ENCODE measurements at places on chromosomes 3 and 15.

DNA sequence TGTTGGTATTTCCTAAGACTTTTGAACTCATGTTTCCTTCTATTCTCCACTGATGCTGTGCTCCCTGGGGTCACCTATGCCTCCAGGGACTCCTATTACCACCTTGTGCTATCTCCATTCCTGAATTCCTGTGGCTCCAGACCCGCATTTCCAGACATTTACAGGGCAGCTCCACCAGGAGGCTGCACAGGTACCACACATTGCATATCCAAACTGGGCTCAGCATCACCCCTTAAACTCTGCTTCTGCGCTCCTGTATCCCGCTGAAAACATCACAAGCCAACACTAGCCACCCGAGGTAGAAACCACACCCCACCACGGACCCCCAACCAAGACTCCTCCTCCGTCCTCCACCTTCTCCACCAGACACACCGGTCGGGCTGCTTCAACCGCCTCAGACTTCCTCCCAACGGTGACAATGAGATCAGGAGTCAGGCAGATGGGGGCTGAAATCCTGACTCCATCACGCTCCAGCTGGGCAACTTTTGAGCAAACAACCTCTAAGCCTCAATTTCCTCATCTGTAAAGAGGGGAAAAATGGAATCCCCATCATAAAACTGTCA, 10.4 kb downstream of the TNK2 start:
- DNase-seq: no peak

DNA sequence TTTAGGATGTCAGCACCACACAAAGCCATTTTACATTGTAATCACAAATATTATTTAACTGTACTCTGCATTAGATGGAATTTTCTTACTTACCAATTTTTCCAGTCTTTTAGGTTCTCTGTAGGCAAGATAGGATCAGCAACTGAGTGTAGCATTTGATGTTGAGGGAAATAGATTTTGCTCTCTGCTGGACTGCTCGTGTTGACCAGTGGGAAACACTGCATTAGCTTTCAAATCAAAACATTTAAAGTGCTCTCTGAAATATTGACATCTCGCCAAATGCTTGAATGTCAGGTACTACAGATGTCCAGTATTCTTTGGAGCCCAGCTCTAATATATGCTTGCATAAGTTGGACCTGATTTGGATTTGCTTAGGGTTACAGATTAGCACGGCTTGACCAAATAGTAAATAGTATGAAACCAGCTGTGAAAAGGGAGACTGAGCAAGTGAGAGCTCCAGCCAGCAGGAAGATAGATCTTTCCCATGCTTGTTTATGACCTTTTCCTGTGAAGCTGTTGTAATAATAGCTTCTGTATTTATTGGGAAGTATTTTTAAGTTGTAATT, 29.5 kb downstream of the P2RY14 start:
- DNase-seq: no peak

- no peak for DNase-seq
These were observed 82.4 kb upstream of the PLCL2 start for GRCh38 chr3:16802389-16802788.

DNA sequence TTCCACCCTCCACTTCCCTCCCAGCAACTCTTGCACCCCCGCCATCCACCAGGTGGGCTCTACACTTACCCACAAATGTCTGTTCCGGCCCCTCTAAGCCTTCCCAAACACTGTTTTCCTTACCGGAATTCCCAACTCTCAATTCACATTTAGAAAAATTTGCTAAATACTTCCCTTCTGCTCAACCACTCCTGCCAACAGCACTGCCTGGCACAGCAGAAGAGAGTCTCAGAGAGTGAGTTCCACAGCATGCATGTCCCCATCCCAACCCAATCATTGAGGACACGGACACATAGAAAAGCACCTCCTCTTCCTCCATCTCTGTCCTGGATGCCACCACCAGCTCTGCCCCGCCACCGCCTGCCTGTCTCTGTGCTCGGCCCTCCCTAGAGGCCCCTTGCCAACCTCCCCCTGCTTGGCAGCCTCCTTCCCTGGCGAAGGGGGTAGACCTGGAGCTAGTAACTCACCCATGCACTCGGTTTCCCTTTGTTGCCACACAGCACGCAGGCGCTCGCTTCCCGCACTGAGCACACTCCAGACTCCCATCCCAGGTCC, 66.2 kb upstream of the SLC6A1 start:
- no peak for DNase-seq

DNA sequence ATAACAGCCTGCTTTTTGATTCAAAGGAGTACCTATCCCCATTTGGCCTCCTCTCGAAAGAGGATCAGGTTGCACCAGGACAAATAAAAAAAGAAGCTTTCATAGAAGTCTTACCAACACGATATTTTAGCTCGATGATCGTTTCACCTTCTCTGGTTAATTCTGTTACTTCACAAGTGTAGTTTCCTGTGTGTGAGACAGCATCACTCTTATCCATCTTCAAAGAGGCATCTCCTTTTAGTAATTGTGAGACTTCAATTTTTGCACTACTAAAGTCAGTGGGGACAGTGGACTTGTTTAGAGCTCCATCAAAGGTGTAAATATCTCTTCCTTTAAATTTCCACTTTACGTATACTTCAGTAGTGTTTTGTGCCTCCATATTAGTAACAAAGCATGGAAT, 11.0 kb downstream of the CD47 start:
- DNase-seq: no peak

DNA sequence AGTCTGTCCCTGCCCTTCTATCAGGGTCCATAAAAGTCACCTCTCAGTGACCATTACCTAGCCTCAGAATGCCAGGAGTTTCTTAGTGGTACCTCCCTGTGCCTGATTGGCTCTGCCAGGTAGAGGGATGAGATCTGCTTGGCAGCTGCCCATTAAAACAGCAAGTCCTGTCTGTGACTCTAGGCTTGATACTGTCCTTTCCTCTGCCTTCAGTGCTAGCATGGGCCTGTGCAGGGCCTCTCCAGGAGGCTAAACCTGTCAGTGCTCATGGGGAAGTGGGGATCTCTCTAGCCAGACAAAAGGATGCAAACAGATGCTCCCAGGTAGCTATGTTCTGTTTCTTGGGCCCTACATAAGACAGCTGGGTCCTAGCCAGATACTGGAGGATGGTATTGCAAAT, 10.0 kb upstream of the MANF start:
- no peak for DNase-seq

- DNase-seq: peak; percentile 62
These were observed 698 bp downstream of the IL1RAP start for GRCh38 chr3:190514413-190515153.

DNA sequence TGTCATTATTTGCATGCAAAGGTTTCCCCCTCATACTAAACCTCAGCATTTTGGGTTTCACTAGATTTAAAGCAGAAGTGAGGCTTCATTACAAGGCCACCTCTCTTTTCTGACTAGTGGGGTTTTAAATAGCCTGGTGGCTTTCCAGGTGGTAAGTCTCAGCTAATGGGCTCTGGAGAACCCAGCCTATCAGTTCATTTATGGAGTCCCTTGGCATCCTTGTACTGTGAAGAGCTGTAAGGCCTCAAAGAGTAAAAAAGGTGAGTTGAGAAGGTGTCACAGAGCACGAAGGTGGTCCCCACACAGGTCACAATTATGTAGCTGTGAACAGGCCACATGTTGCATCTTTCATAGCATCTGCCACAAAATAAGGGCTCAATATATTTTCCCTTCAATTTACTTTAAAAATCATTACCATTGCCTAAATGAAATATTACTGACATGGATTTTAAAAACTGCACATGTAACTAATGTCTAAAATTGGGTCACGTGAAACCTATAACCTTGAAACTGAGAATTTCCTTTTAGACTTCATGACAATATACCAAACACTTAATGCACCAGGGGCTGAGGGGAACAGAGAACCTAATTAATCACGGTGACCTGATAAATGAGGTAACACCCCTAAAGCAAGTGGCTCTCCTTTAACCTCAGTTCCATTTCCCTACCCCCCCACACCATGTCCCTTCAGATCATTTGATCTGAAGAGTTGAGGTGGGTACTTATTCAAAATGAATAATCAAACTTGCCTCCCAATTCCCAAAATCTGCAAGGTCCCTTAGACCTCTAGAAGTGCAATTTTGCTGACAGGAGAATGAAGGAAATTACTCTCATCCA, 1.3 kb downstream of the NGLY1 start:
- no peak for DNase-seq

DNA sequence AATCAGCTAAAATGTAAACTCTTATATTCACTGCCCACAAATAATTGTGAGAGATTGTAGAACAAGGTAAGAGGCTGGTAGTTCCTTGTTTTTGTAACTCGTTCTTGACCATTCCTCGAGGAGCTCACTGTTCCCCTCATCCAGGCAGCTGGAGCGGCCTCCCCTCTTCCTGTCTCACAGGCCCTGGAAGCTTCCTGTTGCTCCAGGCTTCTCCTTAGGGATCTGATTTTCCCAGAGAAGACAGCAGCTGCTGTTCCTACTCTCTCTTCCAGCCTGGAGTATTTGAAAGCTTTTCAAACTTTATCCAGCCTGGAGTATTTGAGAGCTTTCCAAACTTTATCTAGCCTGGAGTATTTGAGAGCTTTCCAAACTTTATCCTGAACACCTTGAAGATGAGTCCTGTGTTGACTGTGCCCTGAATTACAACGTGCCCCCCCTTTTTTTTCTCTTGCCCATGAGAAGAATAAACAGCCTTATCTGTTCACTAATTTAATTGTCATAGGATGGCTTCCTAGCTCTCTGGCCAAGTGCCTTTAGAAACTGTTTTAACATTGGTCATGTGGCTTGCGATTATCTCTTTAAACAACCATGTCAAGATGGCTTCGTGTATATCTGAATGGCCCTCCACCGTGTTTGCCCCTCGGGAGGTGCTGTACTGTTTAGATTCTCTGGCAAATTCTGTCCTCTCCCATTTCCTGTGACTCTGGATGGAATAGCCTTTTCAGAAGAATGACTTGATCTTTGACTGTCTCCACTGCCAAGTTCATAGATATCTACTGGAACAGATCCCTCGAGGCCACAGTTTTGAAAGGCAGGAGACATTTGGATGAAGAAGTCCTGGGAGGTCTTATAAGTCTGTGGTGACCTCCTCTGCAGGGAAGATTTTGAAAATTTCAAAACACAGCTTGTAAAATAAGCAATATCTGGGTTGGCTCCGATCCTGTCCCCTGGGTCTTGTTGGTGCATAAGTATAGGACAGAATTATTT, 4.8 kb downstream of the ADAMTSL3 start:
- no peak for DNase-seq

GRCh38 chr3:157127831-157128767, 31.8 kb downstream of the CCNL1 start:
- DNase-seq: peak; percentile 88

GRCh38 chr15:82294061-82294690, 31.6 kb downstream of the SAXO2 start:
- no peak for DNase-seq

DNA sequence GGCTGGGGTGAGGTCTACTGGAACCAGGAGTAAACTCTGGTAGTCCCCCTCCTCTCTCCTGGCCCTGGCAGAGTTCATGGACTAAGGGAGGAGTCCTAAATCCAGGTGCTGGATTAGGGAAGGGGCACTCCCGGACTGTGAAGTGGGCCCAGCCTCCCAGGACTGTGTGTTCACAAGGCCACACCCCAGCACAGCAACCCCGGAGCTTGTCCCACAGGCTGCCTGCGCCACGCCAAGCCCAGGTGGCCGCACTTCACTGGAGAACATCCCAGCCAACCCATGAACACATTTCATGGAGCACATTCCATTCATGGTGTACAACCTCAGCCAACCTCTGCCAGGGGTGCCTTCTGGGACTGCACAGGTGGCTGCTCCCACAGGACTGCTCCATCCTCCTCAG, 8.2 kb downstream of the ARPIN start:
- DNase-seq: no peak

GRCh38 chr3:168088106-168088720, 7.5 kb downstream of the GOLIM4 start:
- no peak for DNase-seq

GRCh38 chr15:96363707-96364106, 33.2 kb downstream of the NR2F2 start:
- no peak for DNase-seq

DNA sequence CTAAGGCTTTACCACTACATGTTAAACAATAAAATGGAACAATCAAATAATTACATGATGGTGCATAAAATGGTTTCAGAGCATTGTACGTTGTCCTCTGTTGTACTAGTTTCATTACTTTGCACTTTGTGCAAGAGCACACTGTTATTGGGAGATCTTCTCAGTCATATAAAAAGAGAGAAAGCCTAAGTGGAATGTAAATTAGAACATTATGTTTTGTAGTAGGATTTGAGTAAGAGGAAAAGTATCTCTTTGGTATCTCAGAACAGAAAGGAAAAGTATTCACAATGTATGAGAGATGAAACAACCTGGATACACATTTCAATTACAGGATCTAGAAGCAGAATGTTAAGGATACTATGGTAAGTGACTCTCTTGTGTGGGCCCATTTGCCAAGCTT, 26.9 kb upstream of the PLSCR2 start:
- no peak for DNase-seq

GRCh38 chr3:142777927-142778326, 54.1 kb downstream of the TRPC1 start:
- no peak for DNase-seq

DNA sequence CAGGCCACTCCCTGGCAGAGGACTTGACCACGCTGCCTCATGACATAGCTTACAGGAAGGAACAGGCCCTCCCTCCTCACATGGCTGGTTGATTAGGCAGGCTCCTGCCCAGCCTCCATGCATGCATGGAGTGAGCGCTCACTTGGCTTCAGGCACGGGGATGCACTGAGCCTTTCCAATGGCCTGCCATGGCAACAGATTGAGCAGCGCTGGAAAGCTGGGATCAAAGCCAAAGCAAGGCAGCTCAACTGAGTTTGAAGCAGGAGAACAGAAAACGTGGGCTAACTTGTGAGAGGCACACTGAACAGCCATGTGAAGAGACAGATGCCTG, 5.9 kb upstream of the GRAMD2A start:
- DNase-seq: peak; percentile 88

DNA sequence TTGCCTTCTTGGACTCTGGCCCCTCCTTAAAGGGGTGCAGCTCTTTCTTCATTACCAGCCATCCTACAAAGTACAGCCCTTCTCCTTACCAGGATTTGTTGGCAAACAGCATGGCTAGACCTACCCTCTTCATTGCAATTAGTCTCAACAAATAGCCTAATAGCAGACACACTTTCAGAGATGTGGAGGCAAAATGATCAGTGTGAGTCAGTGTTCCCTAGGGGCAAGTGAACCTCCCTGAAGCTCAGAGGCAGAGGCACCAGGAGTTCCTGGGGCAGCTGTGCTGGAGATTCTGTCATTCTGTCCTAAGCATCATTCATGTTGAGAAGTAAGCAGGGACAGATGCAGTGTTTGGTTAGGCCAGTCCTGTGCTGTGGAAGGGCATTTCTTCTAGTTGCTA, 14.6 kb upstream of the MECOM start:
- no peak for DNase-seq

DNA sequence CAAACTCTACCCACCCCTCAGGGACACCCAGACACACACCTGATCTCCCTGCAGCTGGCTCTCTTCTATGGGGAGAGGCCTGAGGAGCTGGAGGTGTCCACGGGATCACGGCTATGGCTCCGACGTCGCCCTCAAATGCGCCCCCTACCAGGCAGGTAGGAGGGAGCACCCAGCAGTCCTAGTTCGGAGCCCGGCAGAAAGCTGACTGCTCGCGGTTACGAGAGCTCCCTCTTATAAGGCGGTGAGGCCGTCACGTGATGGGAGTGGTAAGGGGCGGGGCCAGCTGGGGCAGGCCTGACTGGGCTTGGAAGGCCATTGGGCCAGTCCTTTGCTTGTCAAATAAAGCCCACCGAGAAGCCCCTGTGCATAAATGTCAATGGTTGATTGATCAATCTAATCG, at the start of gene PRR20G:
Gene PRR20G (minus strand): TSS at position 207 of the 400 bp plus-strand sequence. CDS start 681 bp downstream, outside the sequence.
- no peak for DNase-seq

GRCh38 chr15:91049378-91050127, 27.2 kb upstream of the VPS33B start:
- peak; percentile 60 for DNase-seq

All from fibroblast of lung (primary cell).